ENCODE measurements at places on chromosomes 11 and 22.

DNA sequence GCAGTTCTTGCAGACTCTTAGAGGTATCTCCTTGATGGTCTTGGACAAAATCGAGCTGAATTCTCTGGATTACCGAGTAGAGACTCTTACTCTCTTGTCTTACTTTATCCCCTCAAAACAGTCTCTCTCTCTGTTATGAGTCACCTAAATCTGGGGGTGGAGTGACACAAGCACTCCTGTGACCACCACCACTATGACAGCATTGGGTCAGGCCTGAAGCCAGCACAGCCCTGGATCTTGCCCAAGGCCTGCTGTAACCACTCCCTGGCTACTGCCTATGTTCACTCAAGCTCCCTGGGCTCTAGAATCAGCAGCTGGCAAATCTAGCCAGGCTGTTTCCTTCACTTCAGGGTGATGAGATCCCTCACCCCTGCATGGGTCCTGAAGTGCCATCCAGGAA, 662.5 kb downstream of the LUZP2 start:
- DNase-seq = no peak

DNA sequence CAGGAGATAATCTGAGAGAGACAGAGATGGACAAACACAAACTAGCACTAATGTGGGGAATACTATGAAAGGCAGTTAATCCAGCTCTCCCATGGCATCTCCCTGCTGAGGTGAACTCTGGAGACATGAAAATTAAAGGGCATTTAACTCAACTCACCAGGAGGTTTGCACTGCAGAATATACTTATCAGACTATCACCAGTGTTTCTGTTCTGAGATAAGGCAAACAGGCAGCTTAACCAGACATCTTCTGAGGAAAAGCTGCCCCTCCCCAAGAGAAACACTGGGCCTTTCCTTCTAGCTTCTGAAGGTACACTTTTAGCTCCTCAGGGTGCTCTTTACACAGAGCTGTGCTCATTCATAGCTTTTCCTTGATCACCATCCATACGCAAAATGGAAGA, 85.5 kb downstream of the AMBRA1 start:
- no peak for DNase-seq

GRCh38 chr22:45312856-45313255, 3.1 kb downstream of the FAM118A start:
- DNase-seq = no peak

- DNase-seq = no peak
Measured at GRCh38 chr11:107916671-107917241, 11.5 kb upstream of the RAB39A start.

- DNase-seq = peak; percentile 61
Measured at GRCh38 chr11:69358398-69359020, 64.6 kb downstream of the MYEOV start.

GRCh38 chr11:1202154-1202775, 20.6 kb upstream of the MUC5B start:
- DNase-seq = peak; percentile 77

All from chondrocyte (in vitro differentiated cells).